Stromal cell of bone marrow (primary cell): ENCODE measurements at places on chromosomes 4 and X.

GRCh38 chr4:107689912-107690587 is 30.0 kb downstream of the PAPSS1 start:
- DNase-seq, result peak; percentile 33

GRCh38 chr4:45477311-45477733 is 646.5 kb downstream of the GABRG1 start:
- no peak for DNase-seq

DNA sequence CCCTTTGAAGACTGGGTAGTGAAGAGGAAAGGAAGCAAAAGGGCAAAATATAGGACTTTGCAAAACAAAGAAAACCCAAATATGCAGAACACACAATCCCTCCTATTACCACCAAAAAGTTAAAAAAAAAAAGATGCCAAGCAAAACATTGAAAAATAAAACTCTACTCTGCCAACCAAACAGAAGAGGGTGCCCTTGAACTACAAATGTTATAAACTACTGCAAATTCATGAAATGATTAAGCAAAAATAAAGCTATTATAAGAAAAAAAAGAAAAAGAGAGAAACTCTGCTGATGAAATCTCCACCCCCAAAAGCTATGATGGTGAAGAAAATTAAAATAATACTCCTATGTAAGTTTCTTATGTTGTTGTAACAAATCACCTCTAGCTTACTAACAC is 168.5 kb upstream of the STK26 start:
- DNase-seq, result peak; percentile 17

GRCh38 chr4:158962393-158962792 is 140.5 kb upstream of the RAPGEF2 start:
- no peak for DNase-seq

- no peak for DNase-seq
Observed at GRCh38 chr4:94841864-94842221, 84.1 kb downstream of the BMPR1B start.

GRCh38 chr4:133865612-133866327 is 335.8 kb downstream of the PABPC4L start:
- DNase-seq, result peak; percentile 75

- DNase-seq, result no peak
Observed at GRCh38 chr4:40264995-40265909, 68.4 kb downstream of the RHOH start.

DNA sequence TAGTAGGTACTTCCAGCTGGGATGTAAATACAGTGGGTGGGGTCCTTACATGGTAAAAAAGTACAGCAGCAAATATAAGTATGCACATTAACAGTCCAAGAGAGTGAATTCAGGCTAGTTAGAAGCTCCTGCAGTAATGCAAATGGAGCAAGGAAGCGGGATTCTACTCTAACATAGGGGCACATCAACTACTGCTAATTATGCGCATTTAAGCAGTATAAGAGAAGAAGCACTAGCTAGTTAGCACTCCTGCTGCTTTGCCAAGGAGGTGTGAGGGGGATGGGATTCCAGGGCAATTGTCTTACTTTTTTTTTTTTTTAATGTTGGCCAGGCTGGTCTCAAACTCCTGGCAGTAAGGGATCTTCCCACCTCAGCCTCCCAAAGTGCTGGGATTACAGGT is 284.1 kb downstream of the CHIC1 start:
- DNase-seq, result no peak

DNA sequence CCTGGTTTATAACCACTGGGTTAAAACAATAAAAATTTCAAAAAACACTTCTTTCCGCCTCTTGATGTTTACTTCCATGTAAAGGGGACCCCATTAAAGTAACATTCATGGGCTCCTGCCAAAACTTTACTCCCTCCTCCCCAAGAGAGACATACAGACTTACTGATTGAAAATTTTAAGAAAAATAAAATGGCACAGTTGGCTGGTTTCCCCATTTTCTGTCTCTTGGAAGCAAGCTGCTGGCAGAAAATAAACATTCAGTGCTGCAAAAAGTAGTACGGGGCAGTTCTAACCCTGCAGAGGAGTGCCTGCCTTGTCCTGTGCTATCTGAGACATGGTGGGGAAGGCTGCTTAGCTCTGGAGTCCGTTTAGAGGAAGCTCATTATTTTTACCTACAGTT is 187.3 kb upstream of the INTU start:
- no peak for DNase-seq

GRCh38 chr4:101187841-101188240 is 159.5 kb downstream of the PPP3CA start:
- DNase-seq, result no peak

GRCh38 chr4:44422912-44423311 is 25.7 kb downstream of the KCTD8 start:
- no peak for DNase-seq

DNA sequence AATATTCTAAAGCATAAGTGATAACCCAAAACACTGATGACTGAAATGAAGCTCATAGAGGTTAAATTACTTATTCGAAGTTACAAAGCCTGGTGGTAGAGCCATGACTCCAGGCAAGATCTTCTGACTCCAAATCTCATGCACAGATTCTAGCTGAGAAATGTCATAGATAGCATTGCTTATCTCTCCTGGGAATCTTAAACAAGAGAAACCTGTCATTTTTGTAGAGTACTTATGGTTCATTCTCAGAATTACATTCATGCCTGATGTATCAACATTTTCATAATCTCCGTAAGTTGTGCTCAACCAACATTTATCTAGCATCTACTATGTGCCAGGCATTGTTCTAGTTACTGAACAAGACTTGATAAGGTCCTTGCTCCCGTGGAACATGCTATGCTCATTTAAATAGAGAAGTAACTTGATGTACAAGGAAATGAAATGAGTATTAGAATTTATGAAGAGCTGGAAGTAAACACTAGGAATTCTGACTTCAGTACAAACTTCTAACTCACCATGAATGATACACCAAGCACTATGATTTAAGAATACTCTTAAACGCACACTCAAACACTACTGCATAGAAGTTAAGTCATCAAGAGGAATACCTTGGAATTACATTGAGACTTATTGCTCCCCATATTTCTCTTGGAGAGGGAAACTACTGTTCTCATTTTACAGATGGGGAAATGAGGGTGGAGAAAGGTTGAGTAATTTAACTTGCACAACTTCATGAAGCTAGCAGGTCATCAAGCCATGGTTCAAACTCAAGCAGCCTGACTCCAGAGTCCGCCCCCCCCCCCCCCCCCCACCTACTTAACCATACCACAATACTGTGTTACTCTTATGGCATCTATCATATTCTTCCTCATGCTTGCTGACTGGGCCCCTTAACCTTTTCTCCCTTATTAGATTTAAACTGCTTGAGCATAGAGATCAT is 45.4 kb downstream of the MBNL3 start:
- peak; percentile 16 for DNase-seq

DNA sequence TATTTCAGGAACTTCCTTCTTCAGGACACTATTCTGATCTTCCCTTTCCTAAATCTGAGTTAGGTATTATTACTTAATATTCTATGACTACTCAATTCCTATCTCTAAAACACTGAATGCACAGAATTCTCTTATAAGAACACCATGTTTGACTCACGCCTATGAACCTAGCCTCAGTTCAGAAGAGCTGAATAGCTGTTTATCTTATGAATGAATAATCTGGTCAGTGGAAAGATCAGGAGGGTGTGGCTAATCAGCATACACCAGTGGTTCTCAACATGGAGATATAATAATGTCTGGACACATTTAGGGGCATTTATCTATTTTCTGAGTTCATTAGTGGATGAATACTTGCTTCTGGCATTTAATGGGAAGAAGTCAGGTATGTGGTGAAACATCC is 24.2 kb downstream of the EPHA5 start:
- DNase-seq, result no peak

GRCh38 chr4:111475001-111475400 is 670.3 kb upstream of the FAM241A start:
- DNase-seq, result no peak
